ENCODE measurements at places on chromosomes 16 and 17.

DNA sequence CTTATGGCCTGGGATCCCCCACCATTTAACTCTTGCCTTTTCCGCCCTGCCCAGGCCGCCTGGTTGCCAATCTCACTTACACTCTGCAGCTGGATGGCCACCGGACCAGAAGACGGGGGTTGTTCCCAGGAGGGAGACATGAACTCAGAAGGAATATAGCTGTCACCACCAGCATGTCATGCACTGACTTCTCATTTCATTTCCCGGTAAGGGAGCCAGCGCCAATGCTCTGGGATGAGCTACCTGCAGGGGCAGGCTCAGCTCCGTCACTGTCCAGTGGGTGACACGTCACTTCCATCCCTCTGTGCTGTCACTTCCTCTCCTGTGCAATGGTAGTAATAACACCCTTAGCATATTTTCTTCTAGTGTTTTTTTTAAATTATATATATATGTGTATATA is 26.7 kb downstream of the ITGAL start:
- no peak for DNase-seq

DNA sequence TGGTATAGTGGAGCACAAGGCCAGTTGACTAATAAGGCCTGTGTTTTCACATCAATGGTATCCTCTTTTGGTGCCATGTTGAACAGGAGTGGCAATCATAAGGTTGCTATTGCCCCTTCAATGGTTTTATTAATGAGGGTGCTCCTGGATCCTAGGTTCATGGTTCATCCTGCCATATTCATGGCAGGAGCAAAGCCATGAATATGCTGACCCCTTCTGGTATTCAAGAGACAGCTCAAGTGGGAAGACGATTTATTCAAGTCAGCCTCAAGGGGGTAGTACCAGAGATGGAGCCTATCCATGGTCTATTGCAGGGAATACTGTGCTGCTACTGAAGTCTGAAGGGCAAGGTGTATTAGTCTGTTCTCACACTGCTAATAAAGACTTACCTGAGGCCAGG is 2.6 kb downstream of the ABCA9 start:
- DNase-seq = no peak

GRCh38 chr16:73568769-73569168 is 520.8 kb upstream of the ZFHX3 start:
- no peak for DNase-seq

DNA sequence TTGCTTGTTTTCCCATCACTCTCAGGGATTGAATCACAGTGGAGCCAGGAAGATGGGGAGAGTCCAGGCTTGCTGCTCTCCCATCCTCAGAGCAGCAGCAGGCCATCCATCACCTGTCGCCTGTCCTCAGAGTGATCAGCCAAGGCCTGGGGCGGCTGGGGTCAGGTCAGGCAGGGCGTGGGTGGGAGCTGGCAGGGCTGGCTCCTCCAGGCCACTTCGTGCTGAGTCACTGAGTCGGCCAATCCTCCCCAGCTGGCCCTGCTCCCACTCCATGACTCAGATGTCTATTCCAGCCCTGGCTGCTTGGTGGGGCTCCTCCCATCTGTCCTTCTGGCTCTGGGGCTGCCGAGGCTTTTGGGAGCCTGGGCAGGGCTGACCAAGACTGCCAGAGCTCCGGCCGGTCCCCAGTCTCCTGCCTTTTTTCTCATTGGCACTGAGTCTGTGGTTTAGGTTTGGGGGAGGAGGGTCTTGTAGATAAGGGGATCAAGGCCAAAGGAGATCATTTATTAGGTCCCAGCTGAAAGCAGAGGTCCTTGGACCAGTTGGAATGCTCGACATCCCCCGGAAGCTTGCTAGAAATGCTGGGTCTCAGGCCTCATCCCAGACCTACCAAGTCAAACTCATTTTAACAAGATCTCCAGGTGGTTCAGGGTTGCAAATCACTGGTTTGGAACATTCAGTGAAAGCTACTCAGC is 72.7 kb downstream of the ABCC1 start:
- DNase-seq = no peak

DNA sequence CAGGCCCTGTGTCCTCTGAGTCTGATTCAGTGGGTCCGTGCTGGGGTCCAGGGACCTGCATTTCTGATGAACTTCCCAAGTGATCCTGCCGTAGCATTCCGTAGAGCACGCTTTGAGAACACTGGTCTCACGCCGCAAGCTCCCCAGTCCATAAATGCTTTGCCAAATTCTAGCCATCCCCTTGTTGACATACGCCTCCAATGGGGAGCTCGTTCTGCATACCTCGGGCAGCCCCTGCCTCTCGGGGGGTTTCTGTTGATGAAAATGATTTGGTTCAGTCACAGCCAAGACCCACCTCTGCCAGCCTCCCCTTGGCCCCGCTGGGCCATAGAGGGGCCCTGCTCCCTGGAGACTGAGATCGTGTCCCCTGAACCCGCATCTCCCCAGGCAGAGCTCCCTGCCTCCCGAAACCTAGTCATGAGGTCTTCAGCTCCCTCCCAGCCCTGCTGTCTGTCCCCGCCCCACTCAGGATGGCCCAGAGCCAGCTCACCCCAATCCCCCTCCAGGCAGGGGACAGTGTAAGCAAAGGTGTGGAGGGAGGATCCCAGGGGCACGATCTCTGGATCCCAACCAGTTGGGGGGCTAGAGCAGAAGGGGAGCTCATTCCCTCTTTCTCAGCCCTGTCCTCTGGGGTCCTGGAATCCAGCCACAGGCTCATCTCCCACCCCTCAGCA is 16.2 kb upstream of the SPNS2 start:
- DNase-seq = no peak

DNA sequence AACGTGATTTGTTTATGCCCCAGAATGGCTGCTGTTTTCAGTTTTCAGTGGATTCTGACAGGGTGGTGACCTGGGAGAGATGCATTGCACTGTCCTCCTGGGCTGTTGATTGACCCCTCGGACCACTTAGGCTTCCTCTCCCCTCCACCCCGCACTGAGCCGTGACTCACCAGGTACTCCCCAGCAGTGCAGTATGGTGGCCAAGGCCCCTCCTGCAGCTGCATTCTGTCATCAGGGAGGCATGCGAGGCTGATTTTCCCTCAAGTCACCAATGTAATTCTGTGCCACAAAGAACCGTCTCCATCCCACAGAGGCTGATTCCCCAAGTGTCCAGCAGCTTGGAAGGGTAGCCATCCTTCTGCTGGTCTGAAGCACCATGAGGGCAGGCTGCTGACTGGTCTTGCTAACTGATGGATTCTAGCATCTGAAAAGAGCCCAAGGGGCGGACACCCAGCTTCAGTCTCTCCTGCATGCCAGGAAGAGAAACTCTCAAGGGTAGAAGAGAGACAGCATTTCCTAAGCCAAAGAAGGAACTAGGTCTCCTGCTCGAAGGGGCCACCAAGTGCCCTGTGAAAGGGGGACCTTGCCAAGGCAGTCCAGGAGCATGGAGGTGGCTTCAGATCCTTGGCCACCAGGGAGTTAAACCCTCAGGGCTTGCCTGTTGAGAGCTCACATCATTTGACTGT is 148.1 kb downstream of the SOCS1 start:
- DNase-seq = no peak

DNA sequence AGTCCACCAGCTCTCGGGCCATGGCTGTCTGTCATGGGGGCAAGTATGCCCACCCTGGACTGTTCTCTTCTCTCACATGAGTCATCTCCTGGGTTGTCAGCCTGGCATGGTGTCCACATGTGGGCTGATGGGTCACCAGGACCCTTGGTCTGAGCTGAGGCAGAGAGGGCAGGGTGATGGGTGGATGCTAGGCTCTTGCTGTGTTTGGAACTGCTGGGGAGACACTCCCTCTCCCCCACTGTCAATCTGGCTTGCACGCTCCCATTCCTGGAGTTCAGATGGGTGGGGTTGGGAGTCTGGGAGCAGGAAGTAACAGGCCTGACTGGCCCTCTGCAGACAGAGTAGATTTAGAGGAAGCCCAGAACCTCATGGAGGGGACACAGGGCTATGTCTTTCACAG is 28.9 kb downstream of the KSR1 start:
- no peak for DNase-seq

DNA sequence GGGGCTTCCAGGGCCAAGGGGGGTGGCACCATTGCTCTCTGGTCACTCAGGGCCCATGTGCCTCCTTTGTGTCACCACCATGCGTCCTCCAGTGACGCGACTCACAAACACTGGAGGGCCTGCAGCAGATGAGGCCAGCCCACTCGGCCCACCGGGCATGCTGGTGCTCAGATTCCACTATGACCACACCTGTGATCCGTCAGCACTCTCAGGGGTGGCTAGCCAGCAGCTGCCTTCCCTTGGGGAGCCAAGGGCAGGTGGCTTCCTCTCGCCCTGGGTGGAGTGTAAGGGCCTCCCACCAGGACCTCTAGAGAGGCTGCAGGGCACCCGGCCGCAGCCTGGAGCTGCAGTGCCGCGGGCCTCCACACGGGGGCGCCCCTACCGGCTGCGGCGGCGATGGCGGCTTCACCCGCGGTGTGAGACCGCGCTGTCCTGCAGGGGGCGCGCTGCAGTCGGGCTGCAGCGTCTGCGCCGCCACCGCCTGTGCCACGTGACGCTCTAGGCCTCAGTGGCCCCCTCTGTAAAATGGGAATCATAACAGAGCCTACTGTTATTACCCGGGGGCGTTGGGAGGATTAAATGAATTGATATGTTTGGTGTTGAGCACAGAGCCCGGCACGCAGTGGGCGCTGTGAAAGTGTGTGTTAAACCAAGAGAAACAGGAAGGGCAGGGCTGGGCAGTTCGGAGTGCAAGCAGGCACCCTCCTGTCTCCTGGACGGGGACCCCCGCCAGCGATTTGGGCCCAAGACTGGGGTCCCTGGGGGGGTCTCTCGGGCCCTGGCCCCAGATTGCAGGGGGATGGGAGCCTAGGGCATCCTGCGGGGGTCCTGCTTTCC is 192.4 kb upstream of the GSE1 start:
- DNase-seq = peak; percentile 84

DNA sequence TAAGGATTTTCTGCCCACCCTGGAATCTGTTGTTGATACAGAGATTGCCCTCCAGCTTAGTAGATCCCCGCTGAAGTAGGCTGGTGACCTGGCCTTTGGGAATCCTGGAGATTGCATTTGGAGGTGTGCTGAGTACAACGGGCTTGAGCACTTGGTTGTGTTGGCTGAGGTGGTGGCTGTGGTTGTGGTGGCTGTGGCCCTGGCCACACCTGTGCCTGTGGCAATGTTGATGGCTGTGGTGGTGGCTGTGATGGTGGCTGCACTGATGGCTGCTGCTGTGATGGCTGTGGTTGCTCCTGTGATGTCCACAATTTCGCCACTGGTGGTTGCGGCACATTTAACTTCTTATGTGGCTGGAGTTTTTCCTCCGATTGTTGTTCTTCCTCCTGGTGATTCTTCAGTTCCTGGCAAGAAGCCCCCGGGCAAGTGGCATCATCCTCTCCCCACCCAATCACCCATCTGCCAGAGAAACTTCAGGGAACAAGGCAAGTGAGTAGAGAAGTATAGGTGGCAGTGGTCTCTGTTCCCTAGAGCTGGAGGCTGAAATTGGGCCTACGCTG is 4.2 kb downstream of the CCDC200 start:
- DNase-seq = no peak

DNA sequence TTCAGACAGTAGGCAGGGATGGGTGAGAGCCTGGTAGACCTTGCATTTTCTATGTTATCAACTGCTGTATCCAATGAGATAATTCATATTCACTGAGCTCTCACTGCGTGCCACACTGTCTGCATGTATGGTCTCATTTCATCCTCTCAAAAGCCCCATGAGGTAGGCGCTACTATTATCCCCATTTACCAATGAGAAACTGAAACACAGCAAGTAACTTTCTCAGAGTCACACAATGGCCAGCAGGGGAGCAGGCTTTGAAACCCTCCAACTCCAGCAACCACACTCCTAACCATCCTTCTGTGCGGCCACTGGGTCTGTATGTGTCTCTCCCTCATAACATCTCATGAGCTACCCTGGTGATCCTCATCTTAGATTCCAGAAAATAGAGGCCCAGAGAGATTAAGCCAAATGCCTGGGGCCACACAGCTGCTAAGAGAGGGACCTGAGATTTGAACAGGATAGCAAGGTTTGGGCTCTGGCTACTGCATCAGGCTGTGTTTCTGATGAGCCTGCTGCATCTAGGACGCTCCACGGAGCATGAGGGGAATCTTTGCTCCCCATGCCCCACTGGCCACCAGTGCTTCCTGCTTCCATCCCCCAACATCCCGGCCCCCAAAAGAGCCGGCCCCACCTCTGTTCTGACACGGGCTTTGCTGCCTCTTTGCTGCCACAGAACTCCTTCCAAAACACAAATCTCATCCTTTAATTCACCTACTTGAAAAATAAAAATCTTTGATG is 3.2 kb downstream of the CCR7 start:
- peak; percentile 81 for DNase-seq

DNA sequence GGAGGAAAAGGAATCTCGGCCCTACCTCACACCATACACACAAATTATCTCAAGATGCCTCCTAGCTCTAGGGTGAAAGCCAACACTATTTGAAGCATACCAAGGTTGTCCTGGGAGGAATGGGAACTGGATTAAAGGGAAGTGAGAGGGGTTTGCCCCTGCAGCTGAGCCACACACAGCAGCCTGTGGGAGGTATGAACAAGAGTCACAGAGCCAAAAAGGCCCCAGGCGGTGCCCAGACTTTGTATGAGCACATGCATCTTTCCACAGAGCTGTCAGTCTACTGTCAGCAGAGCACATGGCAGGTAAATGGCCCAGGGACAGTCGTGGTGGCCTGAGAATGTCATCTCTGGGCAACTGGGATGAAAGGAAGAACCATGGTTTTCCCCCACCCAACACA is 31.0 kb upstream of the RCVRN start:
- no peak for DNase-seq

DNA sequence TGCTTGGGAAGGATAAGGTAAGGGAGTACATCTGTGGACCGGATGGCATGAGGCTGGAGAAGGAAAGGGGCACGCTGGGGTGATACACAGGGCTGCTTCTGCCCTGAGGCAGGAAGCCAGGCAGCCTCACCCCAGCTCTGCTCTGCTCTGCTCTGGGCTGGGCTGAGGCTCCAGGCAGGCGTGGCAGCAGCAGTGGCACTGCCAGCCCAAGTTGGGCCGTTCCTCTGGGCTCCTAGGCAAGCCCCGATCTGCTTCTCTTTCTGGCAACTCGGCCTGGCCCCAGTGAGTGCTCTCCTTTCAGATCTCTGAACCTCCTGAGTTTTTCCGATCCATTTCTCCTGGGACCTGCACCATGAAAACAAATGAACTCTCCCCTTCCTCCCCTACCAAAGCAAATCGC is 44.9 kb downstream of the VAC14 start:
- DNase-seq = no peak

GRCh38 chr16:55045756-55046460 is 115.2 kb downstream of the IRX5 start:
- DNase-seq = no peak

- no peak for DNase-seq
Observed at GRCh38 chr16:57675741-57676551, 7.8 kb downstream of the ADGRG3 start.

- no peak for DNase-seq
Observed at GRCh38 chr17:628089-628941, 86.3 kb downstream of the VPS53 start.

All from activated CD4-positive, alpha-beta T cell treated with anti-CD3 and anti-CD28 coated beads for 48 hours (primary cell).